ENCODE measurements at places on chromosomes 3 and 15.

DNA sequence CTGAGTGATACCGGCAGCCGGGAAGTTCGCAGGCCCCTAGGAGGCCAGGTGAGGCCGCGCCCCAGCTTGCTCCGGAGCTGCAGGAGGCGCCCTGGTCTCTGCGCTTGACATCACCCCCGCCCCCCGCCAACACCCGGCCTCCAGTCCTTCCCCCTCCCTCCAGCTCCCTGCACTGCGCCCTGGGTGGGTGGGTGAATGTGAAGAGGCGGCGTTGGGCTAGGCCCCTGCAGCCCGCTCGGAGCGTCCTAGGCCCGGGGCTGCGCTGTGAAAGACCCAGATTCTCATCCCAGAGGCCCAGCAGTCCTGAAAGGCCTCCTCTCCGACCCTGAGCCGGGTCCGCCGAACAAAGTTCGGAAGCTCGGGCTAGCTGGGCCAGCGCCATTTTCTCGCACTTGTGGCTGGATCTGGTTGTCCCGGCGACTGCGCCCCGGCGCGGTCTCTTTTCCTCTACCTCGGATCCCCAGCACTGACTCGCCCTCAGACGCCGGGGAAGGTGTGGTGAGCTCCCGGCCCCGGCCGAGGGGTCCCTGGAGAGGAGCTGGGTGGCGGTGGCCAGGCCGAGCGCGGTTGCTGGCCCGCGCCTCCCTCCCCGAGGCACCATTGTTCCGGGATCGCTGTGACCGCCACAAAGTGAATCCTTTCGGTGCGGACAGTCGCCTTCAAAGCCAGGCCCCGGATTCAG, 12.9 kb downstream of the ZIC4 start:
- DNase-seq: no peak

DNA sequence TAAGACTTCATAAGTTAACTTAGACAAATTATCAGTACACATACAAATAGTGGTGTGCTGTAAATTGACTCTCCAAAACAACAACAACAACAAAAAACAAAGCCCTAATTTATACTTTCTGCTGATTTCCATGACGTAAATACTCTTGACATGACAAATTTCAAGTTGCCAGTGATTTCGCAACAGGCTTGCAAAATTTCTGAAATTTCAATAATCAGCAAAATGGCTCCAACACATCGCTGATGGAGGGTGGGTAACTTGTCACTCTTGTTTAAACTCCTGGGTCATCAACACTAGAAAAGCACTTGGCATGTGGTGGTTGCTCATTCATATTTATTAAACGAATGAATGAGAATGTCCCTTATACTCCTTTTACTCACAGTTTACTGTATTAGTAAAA, 205.2 kb upstream of the SATB1 start:
- DNase-seq: no peak

- no peak for DNase-seq
Measured at GRCh38 chr3:38084334-38085310, 45.6 kb downstream of the DLEC1 start.

DNA sequence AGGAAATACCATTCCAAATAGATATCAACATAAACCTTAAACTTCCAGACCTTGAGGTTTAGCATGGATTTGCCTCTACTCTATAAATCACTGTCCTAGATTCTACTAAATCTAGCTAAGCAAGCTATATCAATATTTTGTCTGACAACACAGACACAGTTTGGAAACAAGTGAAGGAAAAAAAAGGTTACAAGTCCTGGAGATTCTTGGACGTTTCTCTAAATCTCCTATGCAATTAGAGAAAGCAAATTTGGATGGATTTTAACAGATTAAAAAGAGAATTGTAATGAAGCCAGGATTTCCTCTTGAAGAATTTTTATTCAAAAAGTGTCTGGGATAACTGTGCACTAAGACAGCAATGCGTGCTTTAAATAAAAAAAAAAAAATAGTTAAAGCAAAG, 441.1 kb upstream of the DPH6 start:
- DNase-seq: no peak

DNA sequence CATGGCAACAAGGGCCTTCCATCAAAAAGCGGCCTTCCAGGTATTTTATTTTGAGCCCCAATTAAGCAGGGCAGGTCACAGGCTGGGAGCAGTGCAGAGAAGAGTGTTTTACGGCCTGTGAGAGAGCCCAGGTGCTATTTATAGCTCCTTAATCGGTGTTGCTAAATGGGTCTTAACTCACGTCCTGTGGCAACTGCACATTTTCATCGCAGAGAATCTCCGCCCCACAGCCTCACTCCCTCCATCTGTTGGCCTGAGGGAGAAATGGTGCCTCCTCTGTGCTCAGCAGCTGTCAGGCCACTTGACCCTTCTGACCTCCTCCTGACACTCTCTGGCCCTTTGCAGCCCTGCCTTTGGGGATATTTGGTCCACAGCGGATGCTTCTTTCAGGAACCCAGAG, 58.6 kb downstream of the SPSB4 start:
- DNase-seq: no peak

GRCh38 chr3:179308001-179308400, 14.8 kb upstream of the ZNF639 start:
- no peak for DNase-seq

- DNase-seq: no peak
Measured at GRCh38 chr3:73624017-73624820, 522 bp downstream of the PDZRN3 start.

- DNase-seq: no peak
Measured at GRCh38 chr3:31546162-31546561, 13.4 kb downstream of the STT3B start.

GRCh38 chr3:143358155-143358792, 238.7 kb downstream of the CHST2 start:
- DNase-seq: no peak

- DNase-seq: no peak
Measured at GRCh38 chr3:122890077-122890719, 95.3 kb downstream of the SLC49A4 start.

GRCh38 chr3:194756791-194757325, 71.2 kb downstream of the FAM43A start:
- no peak for DNase-seq

DNA sequence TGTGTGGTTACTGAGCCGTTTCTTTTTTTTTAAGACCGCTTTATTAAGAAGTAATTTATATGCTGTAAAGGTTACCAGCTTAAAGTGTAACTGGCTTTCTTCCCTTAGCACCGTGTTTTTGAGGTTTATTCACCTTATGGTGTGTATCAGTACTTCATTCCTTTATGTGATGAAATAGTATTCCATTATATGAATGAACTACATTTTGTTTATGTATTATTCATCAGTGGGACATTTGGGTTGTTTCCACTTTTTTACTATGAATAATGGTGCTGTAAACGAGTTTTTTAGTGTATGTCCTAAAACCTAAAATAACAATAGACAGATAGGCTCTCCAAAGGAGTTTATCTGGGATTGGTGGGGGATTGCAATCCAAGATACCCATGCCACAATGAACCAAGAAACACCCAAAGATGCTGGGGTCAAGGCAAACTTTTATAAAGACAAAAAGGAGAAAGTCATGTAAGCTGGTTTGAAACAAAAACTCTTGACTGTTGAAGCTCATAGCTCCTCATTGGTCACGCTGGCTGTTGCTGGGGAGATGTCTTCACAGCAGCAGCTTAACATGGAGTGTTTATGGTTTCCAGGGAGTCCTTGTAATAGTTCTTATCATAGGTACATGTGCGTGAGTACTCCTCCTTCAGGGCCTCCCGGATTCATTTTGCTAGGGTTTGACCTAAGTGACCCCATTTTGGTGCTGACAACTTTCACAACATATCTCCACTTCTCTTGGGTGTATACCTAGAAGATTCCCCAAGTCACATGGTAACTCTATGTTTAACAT, 16.0 kb downstream of the TM2D3 start:
- DNase-seq: no peak

- peak; percentile 12 for DNase-seq
Measured at GRCh38 chr15:70855764-70856163, 1.8 kb upstream of the LARP6 start.

- DNase-seq: no peak
Measured at GRCh38 chr3:81352867-81353266, 408.6 kb downstream of the GBE1 start.

- DNase-seq: no peak
Measured at GRCh38 chr15:33680336-33680735, 288.0 kb upstream of the CHRM5 start.

- DNase-seq: no peak
Measured at GRCh38 chr3:160665784-160666526, 11.0 kb upstream of the ARL14 start.

DNA sequence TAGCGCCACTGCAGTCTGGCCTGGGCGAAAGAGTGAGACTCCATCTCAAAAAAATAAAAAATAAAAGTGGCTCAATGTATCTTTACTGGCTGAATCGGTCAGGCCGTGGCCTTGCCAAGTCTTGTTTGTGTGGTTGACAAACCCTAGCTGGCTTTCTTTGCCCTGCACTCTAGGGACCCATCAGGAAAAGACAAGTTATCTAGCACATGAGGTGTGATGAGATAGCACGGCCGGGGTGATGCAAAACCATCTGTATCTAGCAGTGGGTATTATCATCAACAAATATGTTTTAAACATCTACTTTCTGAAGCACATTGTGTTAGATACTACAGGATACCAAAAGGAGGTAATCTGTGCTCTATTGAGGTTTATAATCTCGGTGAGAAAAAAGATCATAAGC, 3.9 kb upstream of the DPP8 start:
- no peak for DNase-seq

GRCh38 chr15:40333922-40334492, 6.7 kb downstream of the CCDC9B start:
- no peak for DNase-seq

- DNase-seq: no peak
Measured at GRCh38 chr15:68057758-68058157, 3.6 kb downstream of the PIAS1 start.

DNA sequence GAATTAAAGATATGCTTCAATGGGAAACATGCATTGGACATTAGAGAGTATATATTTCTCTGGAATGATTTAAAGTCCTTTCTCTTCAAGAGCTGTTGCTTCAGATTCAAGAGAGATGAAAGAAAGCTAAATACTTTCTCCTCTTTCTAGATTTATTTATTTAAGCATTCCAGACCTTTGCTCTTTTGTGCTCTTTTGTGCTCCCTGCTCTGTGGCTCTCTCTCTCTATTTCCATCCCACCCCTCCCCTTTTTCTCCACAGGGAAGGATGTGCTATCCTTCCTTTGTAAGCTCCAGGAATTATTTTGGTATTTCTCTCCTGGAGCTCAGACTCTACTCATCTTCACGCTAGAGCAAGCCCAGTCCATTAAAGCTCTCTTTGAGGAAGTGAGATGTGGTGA, 871.9 kb upstream of the GBE1 start:
- DNase-seq: no peak

DNA sequence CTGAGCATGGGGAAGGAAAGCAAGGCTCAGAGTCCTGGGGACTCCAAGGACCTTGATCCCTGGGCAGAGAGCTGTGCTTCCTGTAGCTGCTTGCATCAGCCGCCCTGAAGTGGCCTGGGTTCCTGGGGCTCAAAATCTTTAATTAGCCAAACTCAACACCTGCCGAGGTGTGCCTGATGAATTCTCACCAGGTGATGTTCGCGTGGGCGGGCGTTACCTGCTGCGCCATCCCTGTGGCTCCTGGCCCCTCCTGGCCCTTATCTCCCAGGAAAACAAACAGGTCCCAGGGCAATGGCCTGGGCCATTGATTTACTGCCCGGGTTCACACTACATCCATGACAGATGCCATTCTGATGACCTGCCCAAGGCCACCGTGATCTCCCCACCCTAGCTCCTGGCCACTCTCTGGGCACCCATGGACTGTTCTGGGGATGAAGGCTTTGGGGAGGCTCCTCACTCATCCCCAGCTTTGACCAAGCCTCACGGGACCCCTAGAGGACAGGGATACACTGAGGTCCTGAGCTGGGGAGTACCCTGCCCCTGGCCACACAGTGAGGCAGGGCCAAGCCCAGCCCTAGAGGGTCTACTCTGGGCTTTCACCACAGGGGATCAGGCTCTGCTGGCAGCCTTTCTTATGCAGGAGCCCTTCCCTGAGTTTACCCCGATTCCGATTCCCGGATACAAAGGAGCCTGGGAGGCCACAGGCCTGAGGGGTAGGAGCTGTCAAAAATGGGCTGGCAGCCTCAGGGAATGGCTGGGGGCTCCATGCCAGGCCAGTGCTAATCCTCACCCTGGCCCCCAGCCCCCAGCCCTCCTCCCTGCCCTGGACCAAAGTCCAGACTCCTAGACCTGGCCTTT, 5.7 kb downstream of the SLC38A3 start:
- DNase-seq: no peak

DNA sequence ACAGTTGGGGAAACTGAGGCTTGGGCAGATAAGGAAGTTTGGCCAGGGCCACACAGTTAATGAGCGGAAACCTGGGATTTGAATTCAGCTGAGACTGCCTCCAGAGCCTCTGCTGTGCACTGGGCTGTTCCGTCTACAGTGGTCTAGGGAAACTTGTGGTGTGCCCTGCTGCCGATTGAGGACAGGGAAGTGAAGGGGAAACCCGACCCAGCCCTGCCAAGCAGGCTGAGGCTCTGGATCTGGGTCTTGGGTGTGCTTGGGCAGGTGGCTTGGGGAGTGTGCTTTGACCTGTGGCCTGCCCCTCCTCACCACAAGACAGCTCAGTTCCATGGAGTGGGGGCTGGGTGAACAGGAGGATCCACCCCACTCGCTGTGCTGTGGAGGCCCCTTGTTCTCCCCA, 17.6 kb downstream of the NISCH start:
- DNase-seq: no peak

DNA sequence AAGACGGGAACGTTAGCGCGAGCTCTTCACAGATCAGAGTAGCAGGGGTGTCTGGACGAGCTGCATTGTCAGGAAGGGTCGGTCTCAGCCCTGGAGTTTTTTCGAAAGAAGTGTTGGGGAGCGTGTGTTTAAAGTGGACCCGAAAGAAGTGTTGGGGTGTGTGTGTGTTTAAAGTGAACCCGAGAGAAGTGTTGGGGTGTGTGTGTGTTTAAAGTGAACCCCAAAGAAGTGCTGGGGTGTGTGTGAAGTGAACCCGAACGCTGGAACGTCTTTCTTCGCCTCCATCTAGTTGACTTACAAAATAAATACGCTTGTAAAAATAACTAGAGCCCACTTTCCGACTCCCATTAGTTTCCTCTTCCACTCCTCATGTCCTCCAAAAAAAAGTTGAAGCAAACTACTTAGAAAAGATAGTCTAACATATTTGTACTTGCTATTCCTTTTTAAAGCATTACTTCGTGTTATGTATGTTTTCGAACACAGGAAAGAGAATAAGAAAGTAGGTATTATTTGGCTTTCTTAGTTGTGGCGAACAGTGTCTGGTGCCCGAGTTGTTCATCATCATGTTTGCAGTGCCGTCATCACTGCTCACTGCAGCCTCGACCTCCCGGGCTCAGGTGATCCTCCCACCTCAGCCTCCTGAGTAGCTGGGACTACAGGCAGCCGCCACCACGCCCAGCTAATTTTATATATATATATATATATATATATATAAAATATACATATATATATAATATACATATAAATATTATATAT, 1.0 kb downstream of the LRCH3 start:
- peak; percentile 41 for DNase-seq
